ENCODE measurements at places on chromosomes 3 and 15.
A peak's percentile ranks its signal among the peaks of the same experiment; 100 is the strongest.

DNA sequence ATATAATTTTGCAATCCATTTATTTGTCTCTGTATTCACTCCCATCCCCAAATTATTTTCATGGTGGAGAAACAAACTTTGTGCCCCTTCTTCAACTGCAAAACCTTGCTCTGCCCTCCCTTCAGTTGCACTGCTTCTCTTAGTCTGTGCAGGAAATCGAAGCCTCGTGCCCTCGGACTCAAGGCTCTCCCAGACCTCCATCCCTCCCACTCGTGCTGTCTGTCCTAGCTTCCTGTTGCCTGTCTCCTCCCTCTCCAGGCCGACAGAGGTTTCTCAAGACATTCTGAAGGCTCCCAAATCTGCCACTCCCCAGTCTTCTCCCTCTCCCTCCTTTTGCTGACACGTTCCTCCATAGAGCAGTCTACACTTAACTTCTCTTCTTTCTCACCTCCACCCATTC is 177.6 kb downstream of the PDZRN3 start:
- DNase-seq = no peak

- no peak for DNase-seq
These were observed 591.2 kb downstream of the ZBBX start for GRCh38 chr3:166788936-166789335.

GRCh38 chr3:148510116-148510515 is 187.6 kb upstream of the AGTR1 start:
- no peak for DNase-seq

- DNase-seq = no peak
These were observed 7.4 kb downstream of the PLXND1 start for GRCh38 chr3:129599073-129599472.

- DNase-seq = no peak
These were observed 906.9 kb downstream of the FHIT start for GRCh38 chr3:60344340-60344739.

DNA sequence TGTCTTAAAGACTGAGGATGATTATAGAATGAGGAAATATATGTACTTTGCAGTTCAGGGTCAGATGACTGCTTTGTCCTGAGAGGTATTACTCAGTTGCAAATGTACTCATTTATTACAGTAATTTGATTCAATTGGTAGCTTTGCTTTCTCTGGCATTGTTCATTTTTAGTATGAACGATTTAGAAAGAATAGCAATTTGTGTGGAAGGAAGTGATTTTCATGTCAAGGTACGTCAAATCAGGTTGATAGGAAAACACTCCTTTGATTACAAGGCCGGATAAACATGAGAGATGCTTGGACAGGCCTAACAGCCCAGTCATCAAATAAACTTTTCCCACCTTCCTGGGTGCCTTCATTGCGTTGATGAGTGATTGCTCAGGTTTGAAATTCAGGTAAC is 53.8 kb downstream of the UNC13C start:
- no peak for DNase-seq

GRCh38 chr3:12194669-12195161 is 36.0 kb upstream of the TIMP4 start:
- DNase-seq = peak; percentile 49

DNA sequence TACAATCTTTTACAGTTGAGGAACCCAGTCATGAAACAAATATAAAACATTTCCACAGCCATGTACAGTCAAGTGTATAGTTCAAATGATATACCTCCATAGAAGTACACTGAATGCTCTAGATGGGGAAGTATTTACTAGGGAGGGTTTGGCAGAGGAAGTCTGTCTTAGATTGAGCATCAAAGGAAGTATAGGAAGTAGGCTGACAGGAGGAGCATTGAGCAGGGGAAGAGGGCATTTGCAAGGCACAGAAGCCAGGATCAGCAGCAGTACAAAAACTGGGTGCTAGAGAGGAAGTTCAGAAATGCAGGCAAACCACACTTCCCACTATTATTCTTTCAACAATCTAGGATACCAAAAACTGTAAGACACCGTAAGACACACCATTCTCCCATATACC is 122.6 kb downstream of the ANO10 start:
- DNase-seq = no peak

GRCh38 chr3:149145356-149145755 is 15.9 kb downstream of the HPS3 start:
- DNase-seq = no peak

DNA sequence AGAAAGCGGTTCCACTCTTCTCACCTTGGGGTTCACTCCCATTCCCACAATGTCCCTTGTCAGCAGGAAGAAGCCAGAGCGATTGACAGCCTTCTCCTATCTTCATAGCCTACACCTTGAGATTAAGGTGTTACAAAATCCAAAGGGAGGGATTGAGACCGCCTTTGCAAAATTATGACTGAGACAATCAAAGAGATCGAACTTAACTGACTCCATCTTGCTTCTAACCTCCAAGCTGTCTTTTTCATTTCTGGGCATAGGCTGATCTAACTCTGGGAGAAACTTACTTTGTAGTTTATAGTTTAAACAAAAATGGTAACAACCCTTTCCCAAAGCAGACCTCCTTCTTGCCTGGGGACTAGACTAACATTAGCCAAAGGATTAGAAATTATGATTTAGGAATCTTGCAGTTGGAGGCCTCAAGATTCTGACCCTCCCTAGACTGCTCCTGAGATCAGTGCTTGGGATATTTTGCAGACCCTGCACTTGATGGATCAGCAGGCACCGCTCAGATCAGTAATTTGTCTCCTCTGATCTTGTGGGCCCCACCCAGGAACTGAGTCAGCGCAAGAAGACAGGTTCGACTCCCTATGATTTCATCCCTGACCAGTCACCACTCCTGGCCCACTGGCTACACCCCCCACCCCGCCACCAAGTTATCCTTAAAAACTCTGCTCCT is 40.0 kb downstream of the PAQR5 start:
- DNase-seq = no peak

- DNase-seq = no peak
These were observed 142.8 kb downstream of the LIPC start for GRCh38 chr15:58574631-58575030.

GRCh38 chr3:80785475-80785874 is 976.0 kb downstream of the GBE1 start:
- DNase-seq = no peak

DNA sequence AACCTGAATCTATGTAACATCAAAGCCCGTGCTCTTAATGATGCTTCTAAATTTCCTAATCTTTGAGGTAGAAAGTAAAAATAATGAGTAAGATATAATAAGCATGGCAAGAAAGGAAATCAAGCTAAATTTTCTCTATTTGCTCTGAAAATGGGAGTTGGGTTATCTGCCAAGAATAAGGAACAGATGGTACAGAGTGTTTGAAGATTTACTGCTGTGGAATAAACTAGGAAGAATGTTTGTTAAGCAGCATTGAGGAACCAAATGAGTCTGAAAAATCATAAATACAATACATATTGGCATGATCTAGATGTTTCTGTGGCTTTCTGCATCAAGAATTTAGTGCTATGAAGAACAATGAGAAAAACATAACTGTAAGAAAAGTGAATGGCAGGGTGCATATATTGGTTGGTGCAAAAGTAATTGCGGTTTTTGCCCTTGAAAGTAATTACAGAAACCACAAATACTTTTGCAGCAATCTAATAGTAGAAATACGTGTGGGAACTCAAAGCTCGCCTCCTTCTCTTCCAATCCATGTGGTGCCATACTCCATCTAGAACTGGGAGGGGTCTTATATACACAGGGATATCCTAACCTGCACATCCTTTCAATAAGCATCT is 87.6 kb downstream of the SUCNR1 start:
- no peak for DNase-seq

DNA sequence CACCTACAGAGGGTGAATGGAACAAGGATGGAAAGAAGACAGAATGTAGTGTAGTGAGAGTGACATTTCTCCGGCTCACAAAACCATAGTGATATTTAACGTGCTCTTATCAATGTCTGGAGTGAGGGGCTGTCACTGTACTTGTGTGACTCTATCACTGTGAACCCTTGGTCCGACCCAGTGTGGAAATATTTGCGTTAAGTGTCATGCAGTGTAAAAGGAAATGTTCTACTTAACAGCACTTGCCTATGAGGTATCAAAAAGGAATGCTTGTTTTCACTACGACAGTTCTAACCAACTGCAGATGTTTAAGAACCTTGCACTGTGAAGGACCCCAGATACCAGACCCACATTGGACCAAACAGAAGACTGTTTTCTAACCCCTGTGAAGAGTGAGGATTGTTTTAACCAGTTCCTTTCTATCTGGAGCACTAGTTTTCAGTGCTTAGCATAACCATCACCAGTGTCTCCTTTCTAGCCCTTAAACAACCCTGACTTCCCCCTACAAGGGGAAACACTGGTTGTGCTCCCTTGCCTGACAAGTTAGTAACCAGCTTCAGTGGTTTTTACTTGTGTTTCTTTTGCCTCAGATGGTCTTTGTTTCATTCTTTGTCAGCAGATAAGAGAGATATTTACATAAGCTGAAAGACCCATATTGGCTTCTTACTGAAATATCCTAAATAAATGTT is 144.7 kb upstream of the ABHD17C start:
- DNase-seq = no peak

DNA sequence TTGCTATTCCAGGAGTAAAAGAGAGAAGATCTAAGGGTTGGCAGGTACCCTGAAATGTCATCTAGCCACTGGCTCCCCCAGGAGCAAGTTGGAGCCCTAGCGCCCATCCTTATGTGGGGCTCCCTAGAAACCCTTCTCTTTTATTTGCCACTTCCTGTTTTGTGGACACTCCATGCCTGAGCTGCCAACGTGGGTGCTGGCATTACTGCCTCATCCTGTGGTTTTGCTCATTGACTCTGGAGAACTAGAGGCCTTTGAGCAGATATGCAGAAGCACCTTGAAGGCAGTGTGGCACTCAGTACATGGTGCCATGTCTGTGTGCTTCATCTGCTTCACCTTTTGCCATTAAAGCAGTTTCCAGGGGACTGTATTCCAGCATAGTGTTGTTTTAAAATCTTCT is 8.1 kb downstream of the EDEM1 start:
- DNase-seq = no peak

DNA sequence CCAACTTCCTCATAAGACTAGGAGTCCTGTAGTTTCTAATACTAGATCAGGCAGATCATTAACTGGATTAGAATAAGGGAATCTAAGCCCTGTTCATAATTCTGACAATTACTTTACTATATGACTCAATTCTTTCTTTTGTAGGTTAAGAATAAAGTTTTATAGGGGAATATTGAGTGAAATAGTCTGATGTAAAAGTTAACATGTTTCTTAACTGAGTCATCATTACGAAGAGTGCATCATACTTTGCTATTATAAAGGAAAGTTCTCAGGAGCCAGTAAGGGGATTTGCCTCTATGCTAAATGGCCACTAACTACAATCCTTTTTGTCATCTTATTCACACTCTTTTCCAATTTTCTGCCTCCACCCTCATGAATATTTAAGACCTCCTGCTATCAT is 63.1 kb downstream of the POLQ start:
- DNase-seq = no peak

DNA sequence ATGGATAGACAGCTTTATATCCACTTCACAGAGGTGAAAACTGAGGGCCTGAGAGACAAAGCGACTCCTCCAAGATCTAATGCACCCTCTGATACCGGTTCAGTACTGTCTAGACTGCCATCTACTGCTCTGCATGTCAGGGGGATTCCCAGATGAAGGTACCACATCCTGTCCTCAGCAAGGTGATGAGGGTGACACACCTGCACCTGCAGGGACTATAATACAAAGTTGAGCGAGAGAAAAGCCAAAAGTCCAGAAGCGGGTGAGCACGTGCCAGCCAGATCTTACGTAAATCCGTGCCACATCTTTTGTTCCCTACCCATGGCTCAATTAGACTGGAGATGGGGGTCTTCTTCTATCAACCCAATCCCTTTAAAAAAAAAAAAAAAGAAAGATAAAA is 32.4 kb upstream of the HES1 start:
- peak; percentile 31 for DNase-seq

- no peak for DNase-seq
These were observed 25.2 kb upstream of the IMPDH2 start for GRCh38 chr3:49054344-49054862.

- DNase-seq = no peak
These were observed 257.4 kb downstream of the SV2B start for GRCh38 chr15:91357486-91357885.
